ENCODE measurements at places on chromosomes 3 and 15. TPM values are rescaled to one million over a fixed set of nuclear protein-coding genes. Genes with fewer than 3 reads are reported as not detected.

Gene LRRN1
- 18.0 TPM for polyA plus RNA-seq

Gene RTP4
- 1.3 TPM for polyA plus RNA-seq

Gene TMC3
- 0.14 TPM for polyA plus RNA-seq

- no peak for DNase-seq
Measured at GRCh38 chr3:71726146-71726545, 944 bp upstream of the EIF4E3 start.

DNA sequence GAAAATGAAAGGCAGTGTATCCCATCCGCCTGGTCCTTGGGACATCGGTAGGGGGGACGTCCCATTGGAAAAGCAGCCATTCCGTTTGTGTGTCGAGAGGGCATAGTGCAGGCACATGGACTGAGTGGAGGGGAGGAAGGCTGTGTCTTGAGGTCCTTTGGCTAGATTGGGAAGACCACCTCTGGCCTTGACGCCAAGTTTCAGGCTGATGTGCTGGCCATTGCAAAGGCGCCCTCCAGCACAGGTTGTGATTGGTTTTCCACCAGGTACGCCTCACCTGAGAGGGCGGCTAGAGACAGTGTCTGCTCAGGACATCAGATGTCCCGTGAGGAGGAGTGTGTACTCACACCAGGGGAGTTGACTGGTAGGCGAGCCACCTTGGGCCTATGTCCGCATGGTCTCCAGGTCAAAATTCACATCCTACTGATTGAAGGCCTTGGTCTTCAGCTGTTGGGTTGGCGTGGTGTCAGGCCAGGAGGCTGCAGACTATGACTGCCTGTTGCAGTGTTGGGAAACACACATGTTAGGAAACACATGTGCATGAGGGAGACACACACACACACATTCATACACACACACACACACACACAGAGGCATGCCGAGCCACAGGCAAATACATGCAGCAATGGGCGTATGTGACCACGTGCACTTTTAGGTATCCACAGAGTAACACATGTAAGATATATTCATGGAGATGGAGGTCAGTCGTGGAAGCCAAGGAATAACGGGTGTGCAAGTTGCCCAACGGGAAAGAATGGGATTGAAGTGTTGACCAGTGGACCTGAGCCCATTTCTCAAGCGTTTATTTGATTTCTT is 98.4 kb downstream of the SNRPN start:
- DNase-seq: no peak

Gene THAP10
- 7.4 TPM for polyA plus RNA-seq

GRCh38 chr3:178915365-178915764 is 156.2 kb downstream of the ZMAT3 start:
- no peak for DNase-seq

DNA sequence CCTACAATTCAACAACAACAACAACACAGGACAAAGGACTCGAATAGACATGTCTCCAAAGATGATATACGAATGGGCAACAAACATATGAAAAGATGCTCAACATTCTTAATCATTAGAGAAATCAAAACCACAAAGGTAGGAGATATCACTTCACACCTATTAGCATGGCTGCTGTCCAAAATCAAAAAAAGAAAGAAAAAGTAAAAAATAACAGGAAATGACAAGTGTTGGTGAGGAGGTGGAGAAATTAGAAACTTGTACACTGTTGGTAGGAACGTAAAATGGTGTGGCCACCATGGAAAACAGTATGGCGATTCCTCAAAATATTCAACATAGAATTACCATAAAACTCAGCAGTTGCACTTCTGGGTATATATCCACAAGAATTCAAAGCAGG is 312.3 kb upstream of the STT3B start:
- DNase-seq: no peak

DNA sequence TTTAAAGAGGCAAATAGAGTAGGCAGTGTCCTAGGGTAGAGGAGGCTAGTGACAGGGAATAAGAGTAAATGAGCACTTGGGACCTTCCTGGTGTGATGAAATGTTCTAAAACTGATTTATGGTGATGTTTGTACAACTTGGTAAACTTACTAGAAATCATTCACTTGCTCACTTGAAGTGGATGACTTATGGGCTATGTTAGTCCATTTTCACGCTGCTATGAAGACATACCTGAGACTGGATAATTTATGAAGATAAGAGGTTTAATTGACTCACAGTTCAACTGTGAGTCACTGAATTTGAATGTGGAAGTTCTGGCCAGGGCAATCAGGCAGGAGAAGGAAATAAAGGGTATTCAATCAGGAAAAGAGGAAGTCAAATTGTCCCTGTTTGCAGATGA is 31.7 kb upstream of the DHX36 start:
- no peak for DNase-seq

DNA sequence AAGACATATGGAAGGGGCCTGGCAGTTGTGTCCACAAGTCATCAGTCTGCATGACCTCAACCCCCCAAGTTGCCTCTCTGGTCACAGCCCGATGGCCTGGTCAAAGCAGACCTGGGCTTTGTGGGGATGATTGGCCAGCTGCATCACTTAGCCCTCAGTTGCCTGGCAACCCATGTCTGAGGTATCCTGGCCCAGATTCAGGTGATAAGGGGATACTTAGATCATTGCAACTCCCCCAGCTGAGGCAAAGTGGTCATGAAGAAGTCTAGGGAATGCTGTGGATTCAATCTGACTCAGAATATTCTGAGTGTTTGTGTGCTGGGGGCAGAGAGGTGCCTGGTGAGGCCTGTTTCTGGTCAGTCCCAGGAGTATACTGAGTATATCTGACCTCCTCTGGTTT is 5.0 kb downstream of the GPR156 start:
- no peak for DNase-seq

DNA sequence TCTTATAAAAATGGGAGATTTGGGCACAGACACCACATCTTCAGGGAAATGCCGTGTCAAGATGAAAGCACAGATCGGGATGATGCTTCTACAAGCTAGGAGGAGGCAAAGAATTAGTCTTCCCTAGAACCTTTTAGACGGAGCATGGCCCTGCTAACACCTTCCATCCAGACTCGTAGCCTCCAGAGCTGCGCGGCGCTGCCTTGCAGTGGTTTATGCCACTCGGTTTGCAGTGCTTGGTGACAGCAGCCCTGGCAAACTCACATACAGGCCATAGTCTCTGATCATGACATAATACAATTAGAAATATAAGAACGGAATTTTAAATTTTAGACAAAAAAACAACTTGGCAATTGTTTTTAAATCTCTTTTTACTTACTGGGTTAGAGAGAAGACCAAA is 37.1 kb upstream of the SLC41A3 start:
- no peak for DNase-seq

Gene SERPINI1
- 88.4 TPM for polyA plus RNA-seq

Gene TUSC7
- polyA plus RNA-seq: not detected

Gene CCDC9B
- polyA plus RNA-seq: 5.6 TPM

DNA sequence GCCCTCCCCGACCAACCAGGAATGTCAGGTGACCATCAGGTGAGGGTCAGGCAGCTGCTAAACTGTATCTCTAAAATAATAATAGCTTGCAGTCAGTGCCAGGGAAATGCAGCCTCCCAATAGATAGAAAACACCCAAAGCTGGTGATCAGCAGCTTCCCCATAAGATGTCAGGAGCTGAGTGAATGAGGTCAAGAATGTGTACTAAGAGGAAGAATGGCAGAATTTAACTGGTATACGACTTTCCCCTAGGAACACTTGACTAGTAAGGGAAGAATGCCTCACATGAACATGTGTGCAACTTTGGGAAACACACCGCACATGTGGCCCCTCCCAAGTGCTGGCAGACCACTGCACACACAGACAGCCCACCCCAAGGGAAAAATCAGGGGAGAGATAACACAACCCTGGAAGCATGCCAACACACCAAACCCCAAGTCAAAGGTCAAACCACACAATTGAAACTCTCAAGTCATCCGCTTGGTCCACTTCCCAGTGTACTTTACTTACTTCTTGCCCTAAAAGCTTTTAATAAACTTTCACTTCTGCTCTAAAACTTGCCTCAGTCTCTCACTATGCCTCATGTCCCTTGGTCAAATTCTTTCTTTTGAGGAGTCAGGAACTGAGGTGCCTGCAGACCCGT is 806.5 kb downstream of the OTOL1 start:
- DNase-seq: no peak

Gene TTC21A
- 6.2 TPM for polyA plus RNA-seq

Gene TRIM59
- 15.6 TPM for polyA plus RNA-seq

GRCh38 chr3:20543535-20544226 is 357.7 kb upstream of the SGO1 start:
- no peak for DNase-seq

GRCh38 chr15:39530480-39531342 is 50.2 kb upstream of the THBS1 start:
- DNase-seq: no peak

DNA sequence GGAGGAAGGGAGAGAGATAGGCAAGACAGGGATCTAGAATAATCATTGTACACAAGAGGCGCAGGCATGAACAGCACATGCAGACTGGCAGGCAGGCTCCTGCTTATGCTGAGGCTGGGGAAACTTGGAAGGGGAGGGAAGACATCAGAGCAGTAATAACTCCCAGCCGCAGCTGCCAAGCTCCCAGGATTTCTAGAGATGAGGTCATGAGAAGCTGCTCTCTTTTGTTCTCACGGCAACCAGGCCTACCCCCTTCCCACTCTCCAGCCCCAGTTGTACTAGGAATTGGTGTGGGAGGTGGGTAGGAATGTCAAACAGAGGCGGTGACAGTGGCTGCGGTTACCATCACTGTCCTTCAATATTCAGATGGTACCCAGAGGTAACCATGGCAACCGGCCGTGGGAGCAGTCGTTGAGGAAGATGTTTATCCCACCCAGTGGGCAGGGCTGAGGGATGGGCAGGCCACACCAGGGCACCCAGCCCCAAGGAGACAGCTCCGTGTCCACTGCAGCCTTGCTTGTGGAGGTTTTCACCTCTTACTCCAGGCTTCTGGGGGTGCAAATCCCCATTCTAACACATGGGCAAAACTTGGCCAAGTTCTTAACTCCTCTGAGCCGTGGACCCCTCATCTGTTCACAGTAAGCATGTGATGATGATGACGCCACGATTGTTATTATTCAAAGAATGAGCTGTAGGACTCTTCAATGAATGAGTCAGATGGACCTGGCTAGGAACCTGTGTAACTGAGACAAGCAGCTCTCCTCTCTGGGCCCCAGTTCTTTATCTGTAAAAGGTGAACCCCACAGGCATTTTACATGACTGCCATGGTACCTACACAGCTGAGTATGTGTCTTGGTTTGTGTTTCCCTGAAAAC is 360.8 kb upstream of the PROK2 start:
- DNase-seq: no peak

- DNase-seq: no peak
Measured at GRCh38 chr3:68070186-68070585, 415.8 kb upstream of the SUCLG2 start.

- no peak for DNase-seq
Measured at GRCh38 chr3:71244153-71244825, 339.2 kb downstream of the FOXP1 start.

DNA sequence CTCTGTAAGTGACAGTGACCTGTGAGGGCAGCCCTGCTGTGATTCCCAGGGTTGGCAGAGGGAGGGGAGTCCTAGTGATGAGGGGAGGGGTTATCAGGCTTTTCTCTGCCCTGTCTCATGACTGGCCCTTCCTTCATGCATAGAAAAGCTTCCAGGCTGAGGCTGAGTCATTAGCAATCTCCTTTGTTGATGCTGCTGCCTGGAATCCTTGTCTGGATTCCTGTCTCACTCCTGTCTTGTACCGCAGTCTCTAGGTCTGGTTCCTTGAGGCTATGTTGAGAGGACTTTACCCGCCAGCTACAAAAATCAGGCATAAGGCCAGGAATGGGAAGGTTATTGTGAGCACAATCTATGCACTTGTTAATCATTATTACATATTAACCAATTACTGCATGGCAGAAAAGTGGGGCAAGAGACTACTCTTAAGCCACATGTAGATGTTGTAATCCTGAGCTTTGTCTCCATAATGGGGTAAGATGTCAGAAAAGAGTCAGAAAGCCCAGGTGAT is 7.2 kb downstream of the KLHL6 start:
- DNase-seq: no peak

Gene NPAP1
- polyA plus RNA-seq: 0.60 TPM

DNA sequence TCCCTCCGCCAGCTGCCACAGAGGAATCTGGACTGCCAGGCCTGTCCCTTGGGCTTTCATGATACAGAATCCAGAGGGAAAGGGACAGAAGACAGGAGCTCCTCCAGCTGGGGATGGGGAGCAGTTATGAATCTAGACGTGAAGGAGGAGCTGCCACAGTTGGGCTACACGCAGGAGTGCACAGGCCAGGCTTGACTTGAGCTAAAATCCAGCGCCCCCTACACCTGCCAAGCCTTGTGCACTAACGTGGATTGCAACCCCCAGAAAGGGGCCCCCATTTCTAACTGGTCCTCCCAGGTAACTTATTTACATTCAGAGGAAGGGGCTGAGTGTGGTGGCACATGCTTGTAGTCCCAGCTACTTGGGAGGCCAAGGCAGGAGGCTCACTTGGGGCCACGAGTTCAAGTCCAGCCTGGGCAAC is 14.3 kb downstream of the KLHL6 start:
- DNase-seq: no peak

- no peak for DNase-seq
Measured at GRCh38 chr15:74185710-74186348, 12.3 kb downstream of the ISLR start.

Gene ITIH3
- polyA plus RNA-seq: 13.7 TPM

- no peak for DNase-seq
Measured at GRCh38 chr3:65796676-65797075, 242.0 kb downstream of the MAGI1 start.

DNA sequence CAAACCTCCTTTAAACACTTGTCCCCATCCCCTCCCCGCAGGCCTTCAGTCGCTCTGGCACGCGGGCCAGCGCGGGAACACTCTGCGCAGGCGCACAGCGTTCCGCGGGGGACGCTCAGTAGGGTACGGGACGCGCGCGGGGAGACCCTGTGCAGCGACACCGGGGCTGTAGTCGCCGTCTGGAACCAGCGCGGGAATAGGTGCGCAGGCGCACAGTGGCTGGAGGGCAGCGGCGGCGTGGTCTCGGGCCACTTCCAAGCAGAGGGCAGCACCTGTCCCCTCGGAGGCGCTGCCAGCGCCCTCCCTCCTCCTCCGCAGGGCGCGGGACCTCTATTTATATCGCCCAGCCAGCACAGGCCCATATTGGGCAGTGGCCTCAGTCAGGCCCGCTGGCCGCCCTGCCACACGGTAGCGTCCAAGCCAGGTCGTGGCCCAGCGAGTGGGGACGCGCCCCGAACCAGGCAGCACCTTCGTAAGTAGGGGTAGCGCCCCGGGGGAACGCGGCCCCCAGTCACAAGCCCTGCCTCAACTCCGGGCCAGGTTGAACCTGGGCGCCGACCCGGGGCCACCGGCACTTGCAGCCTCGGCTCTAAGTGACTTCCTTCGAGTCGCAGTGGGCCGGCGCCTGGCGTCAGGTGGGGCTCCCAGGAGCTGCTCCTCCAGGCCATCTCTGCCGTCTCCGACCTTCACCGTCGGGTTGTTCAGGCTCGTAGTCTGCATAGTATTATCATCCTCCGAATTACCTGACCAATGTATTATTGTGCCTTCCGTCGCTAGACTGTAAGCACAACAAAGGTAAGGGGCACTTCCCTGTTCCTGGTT is at the start of gene KBTBD12:
TSS of gene KBTBD12 (plus strand) at position 118 of the 822 bp plus-strand sequence. CDS start 7,830 bp downstream, outside the sequence.
- no peak for DNase-seq

GRCh38 chr3:197533927-197534725 is 21.6 kb downstream of the BDH1 start:
- no peak for DNase-seq

Gene CLCN2
- 7.9 TPM for polyA plus RNA-seq

All from left renal pelvis (tissue), 4 donors.